ENCODE measurements at places on chromosomes 6 and 20.

- DNase-seq: no peak
Measured at GRCh38 chr20:9140162-9140760, 71.4 kb downstream of the PLCB4 start.

DNA sequence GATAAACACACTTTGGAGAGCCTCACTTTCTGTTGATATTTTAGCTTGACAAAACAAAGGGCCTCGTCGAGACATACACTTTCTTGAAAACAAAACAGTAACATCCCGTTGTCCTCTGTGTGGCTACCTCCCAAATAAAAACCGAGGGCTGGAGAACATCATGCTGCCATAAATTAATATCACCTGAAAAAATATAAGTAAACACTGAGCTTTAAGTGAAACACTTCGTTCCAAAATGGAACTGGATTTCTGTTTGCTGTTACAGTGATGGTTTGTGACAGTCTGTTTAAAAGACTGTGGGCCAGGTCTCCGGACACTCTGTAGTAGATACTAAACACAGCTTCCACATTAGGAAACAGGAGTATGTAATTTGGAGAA is 187.2 kb downstream of the SMOC2 start:
- DNase-seq: no peak

DNA sequence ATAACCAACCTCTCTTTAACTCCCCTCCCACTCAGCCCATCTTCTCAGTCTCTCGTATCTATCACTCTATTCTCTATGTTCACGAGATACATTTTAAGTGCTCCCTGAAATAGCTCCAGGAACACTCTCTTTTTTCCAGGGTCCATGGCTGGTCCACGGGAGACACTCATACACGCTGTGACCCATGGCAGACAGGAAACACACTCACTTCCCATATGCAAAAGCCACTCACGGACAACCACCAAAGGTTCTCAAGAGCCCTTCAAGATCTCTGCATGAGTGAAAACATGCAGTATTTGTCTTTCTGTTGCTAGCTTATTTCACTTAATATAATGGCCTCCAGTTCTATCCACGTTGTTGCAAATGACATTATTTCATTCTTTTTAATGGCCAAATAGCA is 71.4 kb upstream of the PCSK2 start:
- no peak for DNase-seq

DNA sequence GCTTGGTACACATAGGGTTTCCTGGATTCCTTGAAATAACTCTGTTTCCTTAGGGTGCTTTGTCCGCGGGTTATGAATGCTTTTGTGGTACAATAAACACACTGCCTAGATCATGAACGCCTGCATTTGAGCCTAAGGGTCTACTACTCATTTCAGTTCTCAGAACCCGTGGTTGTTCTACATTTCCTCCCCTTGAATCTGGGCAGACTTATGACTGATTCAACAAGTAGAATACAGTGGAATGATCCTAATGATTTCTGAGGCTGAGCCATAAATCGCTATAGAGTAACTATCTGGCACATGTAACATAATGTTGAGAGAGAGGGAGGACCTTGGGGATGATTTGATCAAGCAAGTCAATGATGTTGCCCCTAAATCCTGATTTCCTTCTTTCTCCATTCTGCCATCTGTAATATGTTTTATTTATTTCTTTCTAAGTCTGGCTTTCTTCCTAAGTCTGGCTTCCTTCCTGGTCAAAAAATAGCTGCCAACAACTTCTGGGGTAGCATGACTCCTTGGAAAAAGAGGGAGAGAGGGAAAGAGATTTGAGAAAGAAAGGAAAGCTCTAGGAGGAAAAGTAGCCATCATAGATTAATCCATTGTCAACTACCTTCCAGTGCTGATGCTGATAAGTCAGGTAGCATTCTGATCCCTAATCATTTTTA is 23.0 kb downstream of the ABRACL start:
- DNase-seq: peak; percentile 26

GRCh38 chr6:38586992-38587391 is 52.7 kb downstream of the BTBD9 start:
- DNase-seq: no peak

DNA sequence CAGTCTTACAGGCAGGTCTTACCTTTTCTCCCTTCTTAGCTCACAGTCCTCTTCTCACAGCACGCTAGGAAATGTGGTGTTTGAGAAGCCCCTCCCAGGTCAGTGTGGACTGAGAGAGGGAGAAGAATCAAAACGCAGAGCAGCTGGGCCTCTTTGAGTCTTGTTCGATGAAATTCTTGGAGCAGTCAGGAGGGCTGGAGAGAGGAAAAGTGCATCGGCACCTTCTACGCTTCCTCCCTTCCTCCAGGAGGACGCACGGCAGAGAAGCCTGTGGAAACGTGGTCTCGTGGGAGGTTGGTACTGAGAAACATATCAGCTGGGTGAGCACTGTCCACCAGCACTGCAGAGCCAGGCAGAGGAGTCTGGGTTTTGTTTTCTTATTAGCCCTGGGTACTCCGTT is 52.7 kb downstream of the TXLNB start:
- DNase-seq: no peak

GRCh38 chr6:4185846-4186245 is 50.5 kb upstream of the ECI2 start:
- DNase-seq: no peak

GRCh38 chr6:168179133-168179532 is 100.1 kb upstream of the FRMD1 start:
- no peak for DNase-seq

- no peak for DNase-seq
Measured at GRCh38 chr6:33851959-33852358, 48.2 kb upstream of the MLN start.

- DNase-seq: no peak
Measured at GRCh38 chr6:17985934-17986655, 1.3 kb downstream of the KIF13A start.

DNA sequence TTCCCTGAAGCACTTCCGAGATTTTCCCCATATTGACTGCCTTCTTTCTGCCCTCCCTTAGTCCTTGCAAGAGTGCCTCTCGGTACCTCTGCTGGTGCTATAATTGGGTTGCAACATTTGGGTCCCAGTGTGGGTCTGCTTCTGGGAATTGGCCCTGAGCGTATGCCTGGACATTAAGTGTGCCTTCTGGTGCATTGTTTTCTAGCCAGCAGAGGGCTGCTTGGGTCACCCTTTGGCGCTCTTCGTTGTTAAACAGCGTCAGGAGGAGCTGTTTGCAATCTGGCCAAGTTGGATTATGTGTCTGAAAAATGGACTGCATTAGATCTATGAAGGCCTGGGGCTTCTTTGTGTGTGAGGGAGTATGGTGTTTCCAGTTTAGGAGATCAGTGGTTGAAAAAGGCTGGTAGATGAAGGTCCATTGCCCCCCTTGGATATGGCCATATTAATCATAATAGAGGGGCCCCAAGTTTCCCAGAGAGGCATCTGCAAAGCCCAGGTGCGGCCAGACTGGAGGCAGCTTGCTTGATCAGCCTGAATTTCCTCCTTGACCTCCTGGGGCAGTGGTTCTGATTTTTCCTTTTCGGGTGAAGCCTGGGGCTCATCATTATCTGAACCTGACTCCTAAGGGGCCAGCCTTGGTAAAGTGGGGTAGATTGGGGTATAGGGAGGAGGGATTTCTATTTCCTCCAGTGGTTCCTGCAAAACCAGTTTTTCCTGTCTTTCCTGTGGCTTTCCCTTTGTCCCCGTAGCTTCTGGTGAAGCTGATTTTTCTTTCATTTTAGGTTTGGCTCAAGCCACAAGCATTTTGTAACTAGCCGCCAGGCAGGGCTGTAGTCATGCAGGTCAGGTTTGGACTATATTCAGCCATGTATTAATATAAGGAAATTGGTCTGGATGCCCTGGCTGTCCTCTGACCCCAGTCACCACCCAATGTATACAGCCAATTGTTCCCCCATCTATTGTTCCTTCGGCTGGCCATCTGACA is 85.4 kb upstream of the GPR6 start:
- DNase-seq: no peak

- no peak for DNase-seq
Measured at GRCh38 chr6:95693108-95693507, 115.8 kb downstream of the MANEA start.

GRCh38 chr6:89585154-89585553 is 53.4 kb downstream of the LYRM2 start:
- DNase-seq: no peak

GRCh38 chr6:28124971-28125353 is 553 bp downstream of the ZSCAN16 start:
- DNase-seq: peak; percentile 36

- DNase-seq: no peak
Measured at GRCh38 chr20:21312813-21313474, 9.8 kb downstream of the XRN2 start.

- DNase-seq: no peak
Measured at GRCh38 chr6:111534231-111534751, 51.3 kb upstream of the REV3L start.

GRCh38 chr6:110520209-110520965 is 44.0 kb upstream of the SLC22A16 start:
- DNase-seq: no peak

GRCh38 chr6:85594197-85594930 is 706 bp upstream of the SNX14 start:
- DNase-seq: no peak

DNA sequence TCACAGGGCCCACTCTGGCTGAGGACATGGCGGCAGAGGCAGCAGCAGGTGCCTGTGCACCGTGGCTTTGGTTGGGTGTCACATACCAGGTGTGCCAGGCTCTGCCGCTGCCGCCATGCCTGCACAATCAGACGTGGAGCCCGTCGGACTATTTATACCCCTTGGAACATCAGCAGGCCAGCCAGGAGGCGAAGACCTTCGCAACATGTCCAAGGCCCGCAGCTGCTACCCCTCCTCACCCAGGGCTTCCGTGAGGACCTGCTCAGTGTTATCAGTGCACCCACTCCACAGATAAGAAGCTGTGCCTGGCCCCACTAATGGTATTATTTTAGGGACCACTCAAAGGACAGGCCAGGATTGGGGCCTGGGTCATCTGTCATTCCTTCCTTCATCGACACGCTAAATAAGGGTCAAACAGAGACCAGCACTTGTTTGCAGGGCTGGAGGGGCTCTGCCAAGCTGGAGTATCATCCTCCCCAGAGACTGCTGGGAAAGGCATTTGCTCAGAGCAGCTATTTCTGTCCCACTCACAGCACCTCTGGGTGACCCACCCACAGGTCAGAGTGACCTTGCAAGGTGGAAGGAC is 109.2 kb downstream of the BMP7 start:
- DNase-seq: no peak

GRCh38 chr20:62702895-62703852 is 5.5 kb upstream of the NTSR1 start:
- no peak for DNase-seq

DNA sequence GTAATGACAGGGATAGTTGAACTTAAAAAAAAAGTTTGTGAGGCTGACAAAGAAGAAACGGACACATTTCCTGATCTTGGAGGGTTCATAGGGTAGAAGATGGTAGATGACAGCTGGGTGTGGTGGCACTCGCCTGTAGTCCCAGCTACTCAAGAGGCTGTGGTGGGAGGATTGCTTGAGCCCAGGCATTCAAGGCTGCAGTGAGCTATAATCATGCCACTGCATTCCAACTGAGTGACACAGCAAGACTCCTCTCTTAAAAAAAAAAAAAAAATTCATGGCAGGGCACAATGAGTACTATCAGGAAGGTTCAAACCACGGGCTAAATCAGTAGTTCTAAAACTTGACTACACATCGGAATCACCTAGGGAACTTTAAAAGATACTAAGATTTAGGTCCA is 2.0 kb upstream of the MICA start:
- no peak for DNase-seq

DNA sequence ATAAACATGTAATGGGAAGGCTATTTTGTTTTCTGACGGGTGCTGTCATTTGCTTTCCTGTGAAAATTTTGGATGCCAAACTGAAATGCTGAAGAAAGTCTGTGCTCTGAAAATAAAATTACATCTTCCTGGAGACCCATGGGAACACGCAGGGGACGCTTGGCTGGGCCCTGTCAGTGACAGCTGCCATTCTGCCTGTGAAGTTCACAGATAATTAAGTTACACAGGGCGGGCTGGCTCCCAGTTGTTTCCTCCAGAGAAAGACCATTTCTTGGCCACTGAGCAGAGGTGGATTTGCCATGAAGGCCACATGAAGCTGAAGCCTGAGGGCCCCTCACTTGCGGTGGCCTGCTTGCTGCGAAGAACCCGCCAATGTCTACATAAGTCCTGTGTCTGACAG is 93.5 kb downstream of the TMEM170B start:
- DNase-seq: no peak

DNA sequence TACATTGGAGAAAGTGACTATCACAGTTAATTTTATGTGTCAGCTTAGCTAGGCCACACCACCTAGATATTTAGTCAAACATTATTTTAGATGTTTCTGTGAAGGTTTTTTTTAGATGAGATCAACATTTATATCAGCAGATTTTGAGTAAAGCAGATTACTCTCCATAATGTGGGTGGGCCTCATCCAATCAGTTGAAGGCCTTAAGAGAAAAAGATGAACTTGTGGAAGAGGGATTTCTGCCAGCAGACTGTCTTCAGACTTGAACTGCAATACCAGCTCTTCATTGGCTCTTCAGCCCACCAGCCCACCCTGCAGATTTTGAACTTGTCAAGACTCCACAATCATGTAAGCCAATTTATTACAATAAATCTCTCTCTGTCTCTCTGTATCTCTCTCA is 25.1 kb upstream of the FBXO30 start:
- DNase-seq: peak; percentile 13

DNA sequence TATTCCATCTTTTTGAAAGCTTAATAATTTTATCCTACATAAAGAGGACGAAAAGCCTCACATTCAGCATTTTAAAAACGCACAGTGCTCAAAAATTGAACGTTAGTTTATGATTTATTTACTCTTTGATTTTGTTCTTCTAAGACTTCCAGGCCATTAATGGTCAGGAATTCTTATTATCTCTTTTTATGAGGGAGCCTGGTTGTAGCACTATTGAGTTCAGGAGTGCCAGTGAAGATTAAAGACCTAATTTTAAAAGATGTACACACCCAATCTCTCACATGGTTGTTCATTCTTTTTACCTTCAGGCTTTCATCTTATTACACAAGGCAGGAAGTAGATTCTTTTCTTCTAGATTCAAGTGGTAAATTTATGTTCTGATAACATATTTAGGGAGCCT is 68.6 kb downstream of the HDDC2 start:
- no peak for DNase-seq

DNA sequence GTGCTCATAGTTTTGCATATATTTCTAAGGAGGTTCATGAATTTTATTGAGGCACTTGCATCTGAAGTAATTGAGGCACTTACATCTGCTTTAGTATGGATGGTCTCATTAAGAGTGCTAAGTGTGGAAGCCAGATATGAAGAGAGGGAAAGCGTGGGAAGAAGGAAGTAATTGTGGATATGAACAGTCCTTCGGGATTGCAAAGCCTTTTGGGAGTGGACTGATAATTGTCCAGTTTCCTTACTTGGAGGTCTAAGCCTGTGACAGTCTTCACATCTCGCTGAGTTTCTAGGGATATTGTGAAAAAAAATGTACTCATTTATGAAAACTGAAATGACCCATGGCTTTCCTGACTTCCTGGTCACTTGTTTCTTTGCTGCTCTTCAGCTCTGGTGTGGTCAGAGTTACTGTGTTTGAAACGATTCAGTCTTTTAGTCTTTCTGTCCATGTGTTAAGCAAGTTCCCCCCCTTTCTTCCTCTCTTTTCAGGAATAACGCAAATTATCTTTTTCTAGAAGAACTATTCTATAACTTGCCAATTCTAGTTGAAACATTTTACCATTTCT is 137.3 kb downstream of the ZFAND3 start:
- DNase-seq: no peak

- DNase-seq: no peak
Measured at GRCh38 chr6:84150705-84151104, 76.7 kb downstream of the CEP162 start.

- no peak for DNase-seq
Measured at GRCh38 chr6:32318501-32318900, 53.2 kb downstream of the TSBP1 start.

All from T-helper 2 cell (primary cell).